ENCODE measurements at places on chromosomes 7 and 10.

DNA sequence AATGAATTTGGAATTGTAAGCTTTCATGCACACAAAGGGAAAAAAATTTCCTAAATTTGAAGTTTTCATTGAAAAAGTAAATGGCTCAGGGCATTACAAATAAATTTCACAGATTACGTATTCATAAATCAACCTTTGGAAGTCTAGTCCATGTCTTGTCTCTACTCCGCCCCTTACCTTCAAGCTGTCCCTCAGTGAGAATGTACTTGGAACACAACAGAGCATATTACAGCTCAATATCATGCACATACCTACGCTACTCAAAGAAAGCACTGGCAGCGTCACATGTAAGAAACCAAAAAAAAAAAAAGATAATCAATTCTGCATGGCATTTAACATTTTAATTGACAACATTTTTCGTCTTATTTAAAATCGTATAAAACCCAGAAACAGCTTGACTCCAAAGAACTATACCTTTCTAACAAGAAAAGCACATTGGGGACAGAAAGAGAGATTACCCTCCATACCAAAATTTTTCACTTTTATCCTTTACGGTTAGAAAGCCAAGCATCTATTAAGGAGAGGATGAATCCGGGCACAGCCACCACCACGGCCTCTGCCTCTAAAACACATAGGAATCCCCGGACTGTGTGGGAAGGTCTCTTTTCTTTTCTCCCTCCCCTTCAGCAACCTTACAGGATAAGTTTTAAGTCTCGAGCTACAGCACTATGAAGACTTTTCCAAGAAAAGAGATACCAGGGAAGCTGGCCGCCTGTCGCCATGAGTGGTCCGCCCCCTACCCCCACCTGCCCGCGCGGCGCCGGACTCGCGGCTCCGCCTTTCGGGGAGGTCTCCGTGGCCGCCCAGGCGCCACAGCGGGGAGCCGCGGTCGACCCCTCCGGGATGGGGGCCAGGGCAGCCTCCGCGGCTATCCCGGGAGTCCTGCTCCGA, 1.1 kb downstream of the JMJD1C start:
- DNase-seq: peak; percentile 13

- no peak for DNase-seq
Measured at GRCh38 chr10:131739206-131739605, 161.6 kb upstream of the PPP2R2D start.

- no peak for DNase-seq
Measured at GRCh38 chr10:29496341-29497162, 138.2 kb downstream of the SVIL start.

DNA sequence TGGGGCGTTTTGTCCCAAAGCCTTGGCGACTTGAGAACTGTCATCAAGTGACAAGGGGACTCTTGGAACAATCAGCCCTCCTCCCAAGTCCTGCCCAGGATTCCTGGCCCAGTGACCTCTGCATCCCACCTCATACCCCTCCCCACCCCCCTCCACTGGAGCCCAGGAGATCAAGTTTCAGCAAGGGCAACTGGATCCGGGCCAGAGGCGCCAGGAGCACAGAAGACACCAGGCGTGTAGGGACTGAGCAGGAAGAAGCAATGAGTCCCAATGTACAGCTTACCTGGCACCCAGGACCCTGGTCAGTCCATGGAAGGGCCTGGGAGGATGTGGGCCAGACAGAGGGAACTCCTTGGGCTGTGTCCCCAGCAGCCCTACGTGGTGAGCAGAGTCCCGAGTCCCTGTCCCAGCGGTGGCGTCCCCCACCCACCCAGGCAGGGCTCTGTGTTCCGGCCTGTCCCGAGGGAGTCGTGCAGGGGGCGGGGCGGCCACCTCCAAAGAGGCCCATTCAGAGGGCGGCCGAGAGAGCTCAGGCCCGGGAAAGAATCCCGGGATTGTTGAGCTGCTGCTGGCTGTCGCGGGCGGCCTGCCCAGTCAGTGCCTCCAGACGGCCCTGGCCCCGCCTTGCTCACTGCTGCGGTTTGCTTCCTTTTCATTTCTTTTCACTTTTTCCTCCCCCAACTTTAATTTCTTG, 254.1 kb downstream of the TNS3 start:
- DNase-seq: no peak

GRCh38 chr10:27450225-27450624, 53.9 kb upstream of the RAB18 start:
- no peak for DNase-seq

GRCh38 chr7:47266799-47267198, 315.1 kb downstream of the TNS3 start:
- DNase-seq: no peak

- DNase-seq: no peak
Measured at GRCh38 chr7:120311028-120311788, 38.2 kb downstream of the KCND2 start.
